ENCODE measurements at places on chromosomes 5 and 9. TPM values are rescaled to one million over a fixed set of nuclear protein-coding genes. Genes with fewer than 3 reads are reported as not detected.

Gene IRX2
- total RNA-seq = not detected

Gene INSL4
- total RNA-seq = 0.54 TPM

Gene PHF24
- not detected for total RNA-seq

Gene STC2
- 60.4 TPM for total RNA-seq

Gene OBP2B
- total RNA-seq = not detected

Gene WDR38
- total RNA-seq = not detected

Gene AJM1
- total RNA-seq = 3.2 TPM

Gene ENTREP1
- 1.8 TPM for total RNA-seq

Gene SPATA31C1
- not detected for total RNA-seq

Gene PCBD2
- 18.8 TPM for total RNA-seq

Gene FABP6
- 1.6 TPM for total RNA-seq

Gene PDLIM4
- 15.4 TPM for total RNA-seq

DNA sequence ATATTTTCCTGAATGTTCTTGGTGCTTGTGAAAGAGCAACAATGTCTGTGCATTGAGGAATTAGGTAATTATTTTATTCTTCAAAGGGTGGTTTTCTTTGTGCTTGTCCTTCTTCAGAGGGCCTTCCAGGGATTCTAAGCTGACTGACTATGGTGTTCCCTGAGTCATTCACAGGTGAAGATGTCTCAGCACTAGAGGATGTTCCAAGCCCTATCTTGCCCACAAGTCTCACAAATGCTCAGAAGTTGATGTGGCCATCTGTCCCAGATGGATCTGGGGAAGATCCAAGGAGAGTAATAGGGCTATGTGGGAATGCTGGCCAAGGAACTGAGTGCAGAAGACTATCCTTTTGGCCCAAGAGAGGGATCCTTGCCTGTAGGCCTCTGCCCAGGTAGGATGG, 120.9 kb downstream of the ADAMTSL1 start:
- H3K27me3 ChIP-seq = no peaks in the 10 kb centered on the region
- H3K4me1 ChIP-seq = no peaks in the 10 kb centered on the region

GRCh38 chr5:167657016-167657415, 634.4 kb upstream of the WWC1 start:
- H3K27ac ChIP-seq = no peak overlapping the region
- H3K36me3 ChIP-seq = peaks cover 5% of the 10 kb centered on the region
- H3K4me1 ChIP-seq = peaks cover 39% of the 10 kb centered on the region
- H3K27me3 ChIP-seq = no peaks in the 10 kb centered on the region
- DNase-seq = no peak

GRCh38 chr5:91049800-91050199, 333.3 kb downstream of the ARRDC3 start:
- no peaks in the 10 kb centered on the region for H3K36me3 ChIP-seq
- no peak overlapping the region for H3K27ac ChIP-seq
- no peak for DNase-seq
- H3K27me3 ChIP-seq = no peaks in the 10 kb centered on the region

DNA sequence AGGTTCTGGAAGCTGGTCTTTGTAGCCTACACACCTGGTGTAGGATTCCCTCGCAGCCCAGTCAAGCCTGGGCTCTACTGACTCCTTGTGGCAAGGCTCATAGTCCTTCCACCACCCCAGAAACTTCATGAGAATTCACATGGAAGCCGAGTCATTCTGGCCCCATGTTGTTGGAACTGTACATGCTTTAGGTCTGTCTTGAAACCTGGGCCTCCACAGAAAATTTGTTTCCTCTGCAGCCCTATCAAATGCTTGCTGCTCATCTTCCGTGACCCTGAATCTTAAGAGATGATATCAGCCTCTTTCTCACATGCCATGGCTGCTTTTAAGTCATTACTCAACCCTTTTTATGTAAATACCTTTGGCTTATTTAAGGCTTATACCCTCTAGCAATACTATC, 113.4 kb upstream of the GRHPR start:
- no peaks in the 10 kb centered on the region for H3K36me3 ChIP-seq
- H3K4me1 ChIP-seq = no peaks in the 10 kb centered on the region
- no peak for DNase-seq
- H3K27ac ChIP-seq = no peak overlapping the region
- no peak overlapping the region for H3K4me3 ChIP-seq

DNA sequence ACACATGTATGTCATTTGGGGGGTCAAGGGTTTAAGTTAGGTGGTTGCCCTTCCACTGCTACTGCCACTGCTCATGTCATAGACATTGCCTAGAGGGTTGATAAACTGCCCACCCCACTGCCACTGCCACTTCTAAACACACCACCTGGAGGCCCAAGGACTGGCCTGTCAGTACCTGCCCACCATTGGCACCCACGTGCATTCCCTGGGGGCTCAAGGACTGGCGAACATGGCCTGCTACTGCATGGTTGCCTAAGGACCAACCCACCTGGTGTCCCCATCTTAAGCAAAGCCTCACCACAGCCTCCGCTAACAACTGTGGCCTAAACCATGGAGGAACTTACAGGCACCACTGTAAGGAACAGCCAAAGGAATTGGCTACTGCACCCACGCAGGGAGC, 185.6 kb upstream of the TLX3 start:
- H3K4me1 ChIP-seq = peaks cover 9% of the 10 kb centered on the region
- no peak for DNase-seq
- H3K36me3 ChIP-seq = no peaks in the 10 kb centered on the region
- no peaks in the 10 kb centered on the region for H3K27me3 ChIP-seq
- no peak overlapping the region for H3K27ac ChIP-seq

DNA sequence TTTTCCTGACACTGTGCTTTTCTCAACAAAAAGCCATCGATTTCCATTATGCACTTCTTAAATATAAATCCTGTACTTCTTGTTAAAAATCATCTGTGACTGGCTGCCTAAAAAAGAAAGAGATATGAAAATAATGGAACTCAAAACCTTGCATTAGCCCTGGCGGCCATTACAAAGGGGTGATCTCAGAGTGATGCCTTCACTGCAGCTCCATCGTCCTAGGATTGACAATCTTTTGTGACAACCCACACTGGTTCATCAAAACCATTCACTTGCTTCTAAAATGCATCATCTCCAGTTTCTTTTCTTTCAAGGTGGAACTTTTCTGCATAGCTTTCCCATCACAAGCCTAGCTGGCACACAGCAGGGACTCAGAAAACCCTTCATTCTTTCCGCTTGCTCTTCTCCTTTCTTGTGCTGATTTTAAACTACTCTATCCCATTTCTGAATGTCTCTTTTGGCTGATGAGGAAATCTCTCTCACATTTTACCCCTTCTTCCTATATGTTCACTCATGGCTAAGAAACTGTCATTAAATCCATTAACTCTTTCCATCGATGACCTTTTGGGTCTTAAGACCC, 351.9 kb downstream of the GLIS3 start:
- H3K27ac ChIP-seq = peak overlapping the region; percentile 24
- no peaks in the 10 kb centered on the region for H3K36me3 ChIP-seq
- no peak for DNase-seq
- H3K4me3 ChIP-seq = no peak overlapping the region
- H3K4me1 ChIP-seq = peaks cover 21% of the 10 kb centered on the region

DNA sequence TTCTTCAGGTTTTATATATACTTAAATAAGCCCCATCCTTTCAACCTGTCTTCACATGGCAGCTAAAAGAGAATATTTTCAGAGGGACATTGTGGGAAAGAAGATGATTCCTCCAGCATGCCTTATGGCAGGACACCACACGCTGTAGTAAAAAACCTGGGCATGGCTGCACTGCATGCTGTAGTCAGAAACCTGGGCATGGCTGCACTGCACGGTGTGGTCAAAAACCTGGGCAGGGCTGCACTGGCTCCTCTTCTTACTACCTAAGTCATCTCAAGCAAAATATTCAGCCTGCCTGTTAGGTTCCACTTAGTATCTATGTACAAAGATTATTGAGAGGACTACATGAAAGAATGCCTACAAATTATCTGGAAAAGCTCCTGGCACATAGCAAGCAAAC, 153.6 kb downstream of the BRINP1 start:
- no peak overlapping the region for H3K4me3 ChIP-seq
- no peaks in the 10 kb centered on the region for H3K36me3 ChIP-seq
- no peak for DNase-seq
- H3K4me1 ChIP-seq = no peaks in the 10 kb centered on the region
- H3K27me3 ChIP-seq = no peaks in the 10 kb centered on the region
- no peak overlapping the region for H3K27ac ChIP-seq

GRCh38 chr9:104416470-104416869, 87.6 kb upstream of the OR13F1 start:
- H3K4me1 ChIP-seq = no peaks in the 10 kb centered on the region
- H3K27ac ChIP-seq = no peak overlapping the region
- H3K36me3 ChIP-seq = no peaks in the 10 kb centered on the region
- no peaks in the 10 kb centered on the region for H3K27me3 ChIP-seq
- no peak for DNase-seq

GRCh38 chr5:62720031-62720441, 141.4 kb downstream of the LRRC70 start:
- peak; percentile 46 for DNase-seq
- H3K27ac ChIP-seq = no peak overlapping the region
- H3K36me3 ChIP-seq = no peaks in the 10 kb centered on the region

- H3K36me3 ChIP-seq = peaks cover 20% of the 10 kb centered on the region
- H3K27me3 ChIP-seq = no peaks in the 10 kb centered on the region
- H3K4me3 ChIP-seq = no peak overlapping the region
- H3K27ac ChIP-seq = no peak overlapping the region
Observed at GRCh38 chr9:32989660-32990059, 11.8 kb downstream of the APTX start.

DNA sequence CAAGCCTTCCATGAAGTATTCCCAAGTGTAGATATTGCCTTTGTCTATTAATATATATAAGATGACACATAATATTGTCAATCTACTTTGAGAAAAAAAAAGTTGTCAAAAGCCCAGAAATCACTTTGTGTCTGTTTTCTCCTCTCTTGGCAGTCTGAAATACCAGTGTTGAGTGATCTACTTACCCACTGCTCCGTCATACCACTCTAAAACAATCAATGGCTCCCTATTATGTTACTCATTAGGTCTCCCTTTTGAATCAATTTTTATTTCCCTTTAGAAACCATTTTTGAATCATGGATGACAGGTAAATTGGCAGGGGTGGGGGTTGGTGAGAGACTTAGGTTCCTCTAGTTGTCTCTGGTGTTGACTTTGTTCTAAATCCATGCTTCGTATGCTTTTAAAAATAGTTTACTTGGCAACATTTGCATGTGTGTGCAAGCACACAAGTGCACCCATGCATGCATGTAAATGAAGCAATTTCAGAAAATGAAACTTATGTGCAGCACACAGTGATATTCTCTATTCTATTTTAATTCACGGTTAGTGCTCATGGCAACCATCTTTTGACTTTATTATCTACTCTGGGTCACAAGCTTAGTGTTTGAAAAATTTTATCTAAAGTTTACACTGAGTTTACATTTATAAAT, 378.9 kb downstream of the RAB3C start:
- H3K27ac ChIP-seq = no peak overlapping the region
- H3K4me1 ChIP-seq = no peaks in the 10 kb centered on the region
- no peaks in the 10 kb centered on the region for H3K36me3 ChIP-seq
